ENCODE measurements at places on chromosomes 5 and 9.
A peak's percentile ranks its signal among the peaks of the same experiment; 100 is the strongest.

DNA sequence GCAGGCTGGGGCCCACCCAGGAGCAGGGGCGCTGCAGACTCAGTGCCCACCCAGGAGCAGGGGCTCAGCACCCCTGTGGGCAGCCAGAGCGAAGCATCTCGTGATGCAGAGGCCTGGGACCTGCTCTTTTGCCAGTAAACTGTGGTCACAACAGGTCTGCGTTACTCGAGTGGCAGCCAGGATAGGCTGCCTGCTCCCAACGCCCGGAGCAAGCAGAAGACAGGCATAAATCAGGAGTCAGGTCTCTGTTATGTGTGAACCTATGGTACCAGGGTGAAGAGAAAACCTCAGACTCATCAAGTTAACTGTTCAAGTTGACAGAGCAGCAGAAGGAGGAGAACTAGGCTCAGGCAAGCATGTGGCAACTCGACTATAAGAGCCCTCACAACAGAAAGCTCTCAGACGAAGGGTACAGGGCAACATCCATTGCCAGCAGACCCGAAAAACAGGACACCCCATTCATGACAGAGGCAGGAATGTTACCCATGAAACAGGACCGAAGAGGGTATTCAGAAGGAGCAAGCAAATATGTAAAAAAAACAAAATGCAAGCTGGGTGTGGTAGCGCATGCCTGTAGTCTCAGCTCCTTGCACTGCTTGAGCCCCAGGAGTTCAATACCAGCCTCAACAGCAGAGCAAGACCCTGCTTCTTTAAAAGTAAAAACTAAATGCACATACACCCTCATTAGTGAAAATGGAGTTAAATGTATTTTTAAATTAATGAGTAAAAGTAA lies 71.7 kb downstream of the GOLPH3 start:
- DNase-seq = no peak

GRCh38 chr5:32541241-32541640 lies 44.1 kb upstream of the SUB1 start:
- no peak for DNase-seq

DNA sequence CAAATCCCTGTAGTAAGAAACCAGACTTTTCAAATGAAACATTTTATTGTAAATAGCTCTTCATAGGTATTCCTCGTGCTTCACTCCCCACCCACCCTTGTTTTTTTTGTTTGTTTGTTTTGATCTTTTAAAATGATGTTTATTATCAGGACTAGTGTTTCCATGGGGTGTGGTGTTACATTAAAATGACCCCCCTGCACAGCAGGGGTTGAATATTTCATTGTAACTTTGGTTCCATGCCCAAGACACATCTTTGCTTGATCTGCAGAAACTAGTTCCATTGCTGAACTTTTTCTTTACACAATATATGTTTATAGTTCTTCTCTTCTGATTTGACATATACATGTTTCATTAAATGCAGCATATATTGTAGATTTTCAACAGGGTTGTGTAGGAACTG lies 81.3 kb upstream of the DPYSL3 start:
- no peak for DNase-seq

GRCh38 chr5:95403996-95404395 lies 12.8 kb downstream of the FAM81B start:
- no peak for DNase-seq

DNA sequence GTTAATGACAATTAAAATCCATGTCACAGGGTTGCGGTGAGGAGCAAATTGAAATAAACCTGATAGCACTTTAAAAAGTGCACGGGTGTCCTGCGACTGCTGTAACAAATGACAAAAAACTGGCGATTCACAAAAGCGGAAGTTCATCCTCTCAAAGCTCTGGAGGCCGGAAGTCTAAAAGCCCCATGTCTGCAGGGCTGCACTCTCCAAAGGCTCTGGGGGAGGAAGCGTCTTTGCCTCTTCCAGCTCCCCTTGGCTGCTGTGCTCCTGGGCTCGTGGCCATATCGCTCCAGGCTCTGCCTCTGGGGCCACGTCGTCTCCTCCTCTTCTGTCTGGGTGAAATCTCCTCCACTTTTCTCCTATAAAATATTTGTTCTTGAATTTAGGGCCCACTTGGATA lies 273.9 kb upstream of the IRX2 start:
- no peak for DNase-seq

- no peak for DNase-seq
Measured at GRCh38 chr5:77066184-77066583, 20.9 kb downstream of the ZBED3 start.

DNA sequence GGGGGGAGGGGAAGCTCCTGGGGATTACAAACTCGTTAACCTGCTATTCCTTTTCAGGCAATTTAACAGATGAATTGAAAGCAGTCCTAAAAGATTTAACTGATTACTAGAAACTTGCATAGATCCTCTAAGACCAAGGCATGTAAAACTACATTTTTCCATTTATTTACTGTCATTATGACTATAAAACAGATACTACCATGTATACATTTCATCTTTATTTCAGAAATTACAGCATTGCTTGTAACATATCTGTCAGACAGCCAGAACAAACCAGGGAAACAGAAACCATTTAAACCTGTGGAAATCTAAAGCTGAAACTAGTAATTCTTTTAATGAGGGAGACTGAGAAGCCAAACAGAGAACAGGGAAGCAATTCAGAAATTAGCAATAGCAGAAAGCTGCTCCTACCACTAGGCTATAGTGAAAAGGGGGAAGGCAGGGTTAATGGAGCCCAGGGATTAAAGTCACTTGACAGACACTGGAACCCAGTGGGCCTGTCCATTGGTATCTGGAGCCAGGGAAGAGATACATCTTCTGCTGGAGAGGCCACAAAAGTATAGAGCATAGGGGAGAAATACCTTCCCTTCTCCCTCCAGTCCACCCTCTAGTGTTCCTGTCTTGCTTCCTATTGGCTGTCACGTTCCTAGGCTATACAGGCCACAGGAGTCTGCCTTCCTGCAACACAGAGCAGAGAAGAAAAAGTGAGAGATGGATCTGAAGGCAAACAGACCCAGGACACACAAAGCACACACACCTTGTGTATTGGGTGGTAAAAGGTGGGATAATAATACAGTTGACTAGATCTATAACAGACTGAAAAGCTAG lies 33.8 kb downstream of the PDCD1LG2 start:
- DNase-seq = no peak

GRCh38 chr9:128243215-128244018 lies 32.4 kb downstream of the GOLGA2 start:
- DNase-seq = no peak

GRCh38 chr9:14308853-14309145 lies 5.1 kb downstream of the NFIB start:
- no peak for DNase-seq

- DNase-seq = no peak
Measured at GRCh38 chr5:78809444-78809843, 160.9 kb upstream of the LHFPL2 start.

DNA sequence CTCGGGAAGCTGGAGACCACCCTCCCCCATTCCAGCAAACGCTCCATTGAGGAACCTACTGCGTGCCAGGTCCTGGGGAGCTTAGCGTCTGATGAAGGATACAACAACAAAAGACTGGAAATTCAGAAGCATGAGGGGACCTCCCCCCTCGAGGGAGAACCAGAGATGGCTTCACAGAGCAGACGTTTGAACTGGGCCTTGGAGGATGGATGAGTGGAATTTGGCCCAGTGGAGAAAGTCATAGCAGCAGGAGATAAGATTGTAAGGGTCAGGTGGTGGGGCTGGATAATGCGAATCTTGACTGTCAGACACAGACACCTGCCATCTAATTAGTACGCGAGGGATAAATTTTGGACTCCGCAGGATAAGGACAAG lies 1.2 kb upstream of the SLC25A51 start:
- DNase-seq = no peak

GRCh38 chr5:112848116-112848811 lies 12.8 kb upstream of the SRP19 start:
- DNase-seq = peak; percentile 17

DNA sequence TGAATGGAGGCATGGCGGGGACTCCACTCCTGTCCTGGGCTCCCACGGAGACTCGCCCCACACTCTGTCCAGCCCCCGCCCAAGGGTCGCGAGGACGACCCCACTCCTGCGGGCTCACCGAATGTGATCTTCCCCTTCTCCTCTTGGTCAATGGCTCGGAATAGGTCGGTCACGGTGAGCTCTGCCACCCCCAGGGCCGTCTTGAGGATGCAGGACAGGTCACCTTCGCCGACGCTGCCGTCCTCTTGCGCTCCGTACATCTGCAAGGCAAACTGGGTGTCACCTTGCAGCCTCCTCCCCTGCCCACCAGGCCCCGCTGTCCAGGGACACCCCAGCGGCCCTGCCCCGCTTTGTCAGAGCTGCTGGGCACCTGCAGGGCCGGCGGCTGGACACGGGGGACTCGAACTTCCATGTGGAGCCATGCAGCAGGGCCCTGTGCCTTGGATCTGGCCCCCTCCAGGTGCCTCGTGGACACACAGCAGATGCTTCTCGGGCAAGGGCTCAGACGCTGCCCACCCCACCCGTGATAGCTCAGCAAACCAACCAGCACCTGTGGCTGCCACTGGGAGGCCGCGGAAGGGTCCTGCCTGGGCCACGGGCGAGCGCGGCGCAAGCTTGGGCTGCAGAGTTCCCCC lies 21.5 kb upstream of the SLC6A3 start:
- no peak for DNase-seq

GRCh38 chr9:116189683-116190082 lies 36.1 kb downstream of the PAPPA start:
- no peak for DNase-seq

DNA sequence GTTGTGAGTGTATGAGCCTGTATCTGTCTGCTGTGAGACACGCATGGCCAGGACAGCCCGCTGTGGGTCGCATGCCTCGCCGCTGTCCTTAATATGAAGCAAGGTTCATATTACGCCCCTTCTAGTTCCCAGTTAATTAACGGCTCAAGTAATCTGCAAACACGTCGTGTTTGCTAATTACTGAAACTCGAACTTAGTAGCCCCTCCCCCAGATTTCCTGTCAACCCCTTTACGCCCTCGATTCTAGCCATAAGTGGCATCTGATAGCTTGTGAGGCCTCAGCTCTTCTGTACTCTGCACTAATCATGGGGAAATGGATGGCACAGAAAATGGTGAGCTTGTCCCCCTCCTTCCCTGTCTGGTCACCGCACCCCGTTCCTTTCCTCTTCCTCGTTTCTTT lies 116.9 kb upstream of the OTULINL start:
- no peak for DNase-seq

DNA sequence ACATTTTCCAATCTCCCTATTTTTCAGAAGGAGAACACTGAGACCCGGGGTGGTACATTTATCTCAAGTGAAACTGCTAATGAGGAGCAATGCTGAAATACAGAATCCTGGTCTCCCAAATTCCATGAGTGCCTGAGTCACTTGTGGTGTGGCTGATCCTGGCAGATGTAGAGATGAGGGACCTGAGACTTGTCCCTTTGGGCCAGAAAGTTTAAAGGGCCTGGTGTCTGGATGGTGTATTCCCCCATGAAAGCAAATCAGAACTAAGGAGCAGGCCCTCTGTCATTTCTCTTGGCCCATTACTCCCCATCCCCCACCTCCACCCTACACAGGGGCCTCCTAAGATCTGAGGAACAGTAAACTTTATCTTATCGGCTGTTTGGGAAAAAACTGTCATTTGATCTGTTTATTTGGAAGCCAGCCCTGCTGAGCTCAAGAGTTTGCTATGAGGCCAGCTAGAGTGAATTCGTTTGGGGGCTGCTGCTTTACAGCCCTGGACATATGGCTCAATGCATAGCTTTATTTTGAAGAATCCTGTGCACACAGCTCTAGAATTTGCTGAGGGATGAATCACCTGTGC lies 140.3 kb downstream of the LHFPL2 start:
- no peak for DNase-seq

DNA sequence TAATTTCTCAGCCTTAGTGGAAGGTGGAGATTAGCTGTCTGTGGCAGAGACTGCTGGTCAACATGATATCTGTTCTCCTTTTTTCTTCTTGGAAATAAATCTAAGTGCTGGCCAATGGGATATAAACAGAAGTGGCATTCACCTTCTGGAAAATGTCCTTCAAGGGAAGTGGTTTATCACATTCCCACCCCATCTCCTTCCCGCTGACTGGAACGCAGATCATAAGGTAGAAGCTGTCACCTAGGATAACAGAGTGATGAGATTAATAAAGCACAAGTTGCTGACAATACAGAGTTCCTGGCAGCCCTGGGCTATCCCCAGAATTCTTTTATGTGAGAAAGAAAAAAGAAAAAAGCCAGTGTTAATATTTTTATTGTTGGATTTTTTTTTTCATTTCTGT lies 109.7 kb upstream of the OSMR start:
- no peak for DNase-seq

GRCh38 chr9:36457836-36458429 lies 57.9 kb upstream of the RNF38 start:
- DNase-seq = no peak

GRCh38 chr5:137735555-137736284 lies at the start of gene KLHL3:
Gene KLHL3 (minus strand): TSS chr5:137736089. CDS start chr5:137735646, 443 bp downstream.
- peak; percentile 21 for DNase-seq

DNA sequence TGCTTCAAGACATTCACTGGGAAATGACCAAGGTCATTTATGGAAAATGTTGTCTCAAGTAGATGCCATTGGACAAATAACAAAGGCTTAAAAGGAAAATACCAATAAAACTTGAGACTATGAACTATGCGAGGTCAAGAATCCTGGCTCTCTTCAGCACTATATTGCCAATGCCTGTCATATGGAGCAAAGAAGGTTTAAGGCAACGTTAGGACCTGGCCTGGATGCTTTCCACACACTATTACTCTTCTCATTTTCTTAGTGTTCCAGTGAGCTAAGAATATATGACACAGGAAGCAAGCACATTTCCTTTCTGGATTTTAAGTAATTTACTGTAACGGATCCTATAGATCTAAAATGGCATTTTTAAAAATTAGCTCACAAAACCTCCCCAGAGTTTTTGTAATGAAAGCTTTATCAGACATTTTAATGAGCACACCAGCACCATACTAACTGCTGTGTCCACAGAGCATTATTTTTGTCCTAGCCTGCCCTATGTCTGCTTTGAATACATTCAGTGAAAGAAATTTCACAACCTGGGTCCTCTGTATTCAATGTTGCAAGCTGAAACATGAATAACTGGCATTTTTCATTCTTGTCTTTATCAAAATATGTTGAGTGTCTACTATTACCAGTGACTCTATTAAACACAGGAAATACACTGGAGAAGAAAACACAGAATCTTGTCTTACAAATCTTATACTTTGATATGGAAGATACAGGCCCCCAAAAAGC lies 315.6 kb downstream of the CETN3 start:
- DNase-seq = no peak
